ENCODE measurements at places on chromosomes 3 and 15.
A peak's percentile ranks its signal among the peaks of the same experiment; 100 is the strongest.

GRCh38 chr3:119349354-119350041 lies 55.3 kb downstream of the ARHGAP31 start:
- no peak for DNase-seq

DNA sequence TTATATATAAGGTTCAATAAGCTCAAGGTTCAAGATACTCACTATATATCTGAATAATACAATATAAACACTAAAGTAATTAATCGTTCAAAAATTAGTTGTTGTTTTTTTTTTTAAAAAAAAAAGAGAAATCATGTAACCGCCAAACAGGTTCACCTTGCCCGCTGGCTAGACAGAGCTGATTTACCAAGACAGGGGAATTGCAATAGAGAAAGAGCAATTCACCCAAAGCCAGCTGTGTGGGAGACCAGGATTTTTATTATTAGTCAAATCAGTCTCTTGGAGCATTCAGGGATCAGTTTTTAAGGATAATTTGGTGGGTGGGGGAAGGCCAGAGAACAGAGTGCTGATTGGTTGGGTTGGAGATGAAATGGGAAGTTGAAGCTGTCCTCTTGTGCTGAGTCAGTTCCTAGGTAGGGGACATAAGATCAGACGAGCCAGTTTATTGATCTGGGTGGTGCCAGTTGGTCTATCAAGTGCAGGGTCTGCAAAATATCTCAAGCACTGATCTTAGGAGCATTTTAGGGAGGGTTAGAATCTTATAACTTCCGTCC lies 7.9 kb downstream of the HIGD1A start:
- no peak for DNase-seq

DNA sequence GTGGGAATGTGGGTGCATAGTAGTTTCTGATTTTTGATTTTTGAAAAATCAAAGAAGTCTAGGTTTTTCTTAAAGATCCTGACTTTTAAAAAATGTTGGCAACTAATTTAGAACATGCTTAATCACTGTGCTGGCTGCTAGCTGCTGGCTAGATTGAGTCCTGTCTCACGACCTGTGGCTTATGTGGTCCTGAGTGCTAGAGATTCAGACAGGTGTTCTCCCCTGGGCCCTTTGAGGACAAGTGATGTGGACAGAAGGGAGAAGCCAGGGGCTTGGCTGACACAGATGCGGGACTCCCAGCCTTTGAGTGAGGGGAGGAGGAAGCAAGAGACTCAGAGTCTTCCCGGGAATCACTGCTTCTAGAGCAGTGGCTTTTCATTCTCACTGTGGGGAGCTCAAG lies 47.5 kb downstream of the CORO2B start:
- DNase-seq = no peak

GRCh38 chr15:38041576-38041975 lies 107.1 kb downstream of the TMCO5A start:
- no peak for DNase-seq

GRCh38 chr15:39622660-39623516 lies 42.0 kb downstream of the THBS1 start:
- DNase-seq = no peak

- no peak for DNase-seq
Measured at GRCh38 chr15:35506272-35506870, 39.6 kb downstream of the DPH6 start.

DNA sequence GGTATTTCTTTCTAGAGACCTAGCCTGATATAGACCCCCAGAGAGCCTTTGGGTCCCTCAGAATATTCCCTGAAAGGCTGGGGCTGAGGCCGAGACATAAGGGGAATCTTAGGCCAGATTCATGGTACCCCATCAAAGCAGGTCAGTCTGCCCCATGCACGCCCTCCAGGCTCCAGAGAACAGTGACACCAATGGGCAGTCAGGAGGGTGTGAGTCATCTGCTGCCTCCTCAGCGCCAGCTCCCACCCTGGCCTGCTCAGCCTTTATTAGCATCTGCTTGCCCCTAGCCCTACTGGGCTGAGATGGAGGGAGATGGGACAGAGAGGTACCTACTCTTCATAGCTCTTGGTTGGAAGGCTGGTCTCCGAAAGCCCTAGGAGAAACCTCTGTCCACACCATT lies 14.3 kb upstream of the CAMKV start:
- no peak for DNase-seq

DNA sequence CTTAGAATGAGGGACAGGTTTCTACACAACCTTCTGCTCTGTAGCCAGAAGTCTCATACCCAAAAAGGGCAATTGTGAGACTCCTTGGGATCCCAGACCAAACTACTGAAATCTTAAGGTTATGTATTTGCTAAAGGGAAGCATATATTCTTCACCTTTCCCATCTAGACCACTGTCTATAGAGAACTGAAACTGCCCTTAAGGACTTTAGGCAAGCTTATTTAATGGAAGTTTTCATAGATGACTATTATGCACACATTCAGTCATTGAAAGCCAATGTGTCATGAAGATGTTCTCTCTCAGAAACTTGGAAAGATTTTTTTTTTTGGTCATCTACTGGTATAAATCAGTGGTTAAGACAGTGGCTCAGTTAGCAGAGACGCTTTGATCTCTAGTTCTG lies 365.3 kb downstream of the MCTP2 start:
- DNase-seq = no peak

GRCh38 chr3:18007980-18008379 lies 265.5 kb upstream of the TBC1D5 start:
- DNase-seq = no peak

- no peak for DNase-seq
Measured at GRCh38 chr3:172716476-172716875, 5.6 kb upstream of the NCEH1 start.

- DNase-seq = no peak
Measured at GRCh38 chr3:132592216-132592615, 4.9 kb upstream of the ACKR4 start.

DNA sequence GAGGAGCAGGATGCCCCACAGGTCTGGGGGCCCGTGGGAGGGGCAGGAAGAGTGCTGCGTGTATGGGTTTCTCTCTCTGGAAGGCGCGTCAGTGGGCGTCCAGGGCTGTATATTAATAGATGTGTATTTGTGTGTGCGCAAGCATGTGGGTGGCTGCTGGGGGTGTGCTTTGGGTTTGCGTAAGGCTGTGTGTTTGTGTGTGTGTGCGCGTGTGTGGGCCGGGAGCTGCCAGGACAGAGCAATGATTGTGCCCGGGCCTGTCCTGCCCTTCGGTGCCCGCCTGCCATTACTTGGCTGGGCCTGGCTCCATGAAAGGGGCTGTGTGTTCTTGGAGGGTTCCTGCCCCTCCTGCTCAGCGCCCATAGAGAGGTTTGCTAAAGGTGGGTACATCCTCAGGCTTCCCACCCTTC lies 16.3 kb downstream of the CSPG4 start:
- DNase-seq = no peak

DNA sequence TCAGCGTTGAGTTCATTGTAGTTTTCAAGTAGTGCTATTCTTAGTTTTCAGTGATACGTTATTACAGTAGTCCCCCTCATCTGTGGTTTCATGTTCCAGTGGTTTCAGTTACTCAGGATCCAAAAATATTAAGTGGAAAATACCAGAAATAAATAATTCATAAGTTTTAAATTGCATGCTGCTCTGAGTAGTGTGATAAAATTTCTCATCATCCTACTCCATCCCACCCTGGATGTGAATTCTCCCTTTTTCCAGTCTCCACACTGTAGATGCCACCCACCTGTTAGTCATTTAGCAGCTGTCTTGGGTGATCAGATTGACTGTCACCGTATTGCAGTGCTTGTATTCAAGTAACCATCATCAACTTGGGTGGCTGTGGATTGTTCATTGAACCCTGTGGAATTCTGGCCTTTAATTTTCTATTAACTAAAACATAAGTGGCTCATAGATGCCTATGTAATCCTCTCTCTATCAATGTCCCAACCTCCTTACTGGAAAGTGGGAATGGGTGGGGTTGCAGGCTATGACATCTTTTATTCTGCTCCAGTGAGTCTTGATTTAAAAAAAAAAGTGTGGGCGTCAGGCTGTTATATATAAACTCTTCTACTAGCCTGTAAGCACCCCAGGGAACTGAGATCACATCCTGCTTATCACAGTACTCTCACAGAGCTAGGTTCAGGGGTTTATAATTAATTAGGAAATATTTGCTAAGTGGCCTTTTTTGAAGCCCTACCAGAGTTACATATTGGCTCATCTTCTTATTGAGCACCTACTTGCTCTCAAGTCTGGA lies 97.5 kb downstream of the CFAP20DC start:
- no peak for DNase-seq

GRCh38 chr15:25796395-25796794 lies 66.7 kb downstream of the ATP10A start:
- DNase-seq = no peak

GRCh38 chr3:192223815-192224214 lies 503.5 kb downstream of the FGF12 start:
- DNase-seq = no peak

DNA sequence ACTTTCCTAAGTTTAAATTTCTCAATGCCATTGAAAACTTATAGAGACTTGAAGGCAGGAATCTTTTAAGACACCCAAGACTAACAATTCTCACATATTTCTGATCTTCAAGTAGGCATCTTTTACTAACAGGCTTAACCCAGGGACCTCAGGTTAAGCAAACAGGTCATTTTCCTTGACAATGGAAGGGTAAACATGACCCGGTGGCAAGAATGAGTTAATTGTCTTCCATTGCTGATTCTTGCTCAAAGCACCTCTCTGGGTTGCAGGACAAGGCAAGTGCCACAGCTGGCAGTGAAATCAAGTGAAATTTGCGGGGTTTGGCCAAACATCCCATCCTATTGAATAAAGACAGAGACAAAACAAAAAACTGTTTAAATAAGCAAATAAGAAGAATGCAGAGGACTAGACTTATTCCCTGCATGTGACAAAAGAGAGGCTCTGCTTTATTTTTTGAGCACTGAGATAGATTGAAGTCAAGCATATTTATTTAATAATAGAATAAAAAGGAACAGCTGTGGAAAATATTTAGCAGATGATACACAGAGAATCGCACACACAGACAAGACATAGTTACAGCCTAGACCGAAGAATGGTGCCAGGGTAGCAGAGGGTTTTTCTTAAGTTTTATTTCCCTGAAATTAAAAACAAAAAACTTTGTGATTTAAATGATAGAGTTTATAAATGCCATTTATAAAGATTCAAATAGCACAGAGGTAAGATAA lies 56.0 kb upstream of the MITF start:
- DNase-seq = no peak

DNA sequence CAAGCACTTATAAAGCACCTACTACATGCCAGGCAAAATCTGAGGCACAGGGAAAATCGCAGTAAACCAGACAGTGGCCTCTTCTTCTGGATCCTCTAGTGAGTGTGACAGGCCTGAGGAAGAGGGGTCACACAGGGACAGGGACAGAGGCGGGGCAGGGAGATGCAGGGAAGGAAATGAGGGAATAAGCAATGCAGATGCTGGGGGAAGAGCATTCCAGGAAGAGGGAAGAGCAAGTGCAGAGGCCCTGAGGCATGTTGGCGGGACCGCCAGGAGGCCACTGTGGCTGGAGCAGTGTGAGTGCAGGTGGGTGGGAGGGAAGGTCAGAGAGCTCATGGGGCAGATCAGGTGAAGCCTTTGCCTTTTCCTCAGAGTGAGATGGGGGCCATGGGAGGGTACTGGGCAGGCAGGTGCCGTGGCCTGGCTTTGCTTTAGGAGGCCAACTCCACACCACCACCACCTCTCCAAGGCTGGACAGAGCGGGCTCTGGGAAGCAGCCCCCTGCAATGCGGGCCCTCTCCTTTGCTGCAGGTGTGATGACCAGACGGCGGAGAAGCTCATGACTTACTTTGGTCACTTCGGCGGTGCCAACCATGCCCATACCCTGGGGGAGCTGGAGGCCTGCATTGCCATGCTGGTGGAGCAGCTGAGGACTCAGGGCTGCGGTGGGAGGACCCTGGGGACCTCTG lies 26.8 kb upstream of the GP9 start:
- DNase-seq = no peak

- DNase-seq = no peak
Measured at GRCh38 chr15:31027910-31028578, 36.6 kb upstream of the MTMR10 start.

GRCh38 chr15:42133886-42134502 lies 22.4 kb downstream of the PLA2G4F start:
- peak; percentile 43 for DNase-seq

DNA sequence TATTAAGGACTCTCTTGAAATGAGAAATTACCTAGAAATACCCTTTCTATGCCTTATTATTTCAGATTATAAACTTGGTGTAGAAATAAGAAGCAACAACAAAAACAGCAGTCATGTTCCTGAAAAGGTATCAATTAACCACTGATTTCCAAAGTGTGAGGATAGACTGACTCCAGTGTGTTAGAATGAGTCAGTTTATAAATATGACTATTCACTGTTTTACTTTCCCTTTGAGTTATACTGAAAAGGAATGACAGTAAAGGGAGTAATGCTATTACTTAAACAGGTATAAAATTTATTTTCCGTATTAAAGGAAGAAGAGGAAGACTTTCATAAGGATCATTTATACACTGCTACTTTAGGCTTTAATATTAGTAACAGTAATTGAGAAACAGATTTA lies 12.9 kb downstream of the GMNC start:
- no peak for DNase-seq

Data from NCI-H2029 (cell line).